ENCODE measurements at places on chromosomes 1 and 21.

DNA sequence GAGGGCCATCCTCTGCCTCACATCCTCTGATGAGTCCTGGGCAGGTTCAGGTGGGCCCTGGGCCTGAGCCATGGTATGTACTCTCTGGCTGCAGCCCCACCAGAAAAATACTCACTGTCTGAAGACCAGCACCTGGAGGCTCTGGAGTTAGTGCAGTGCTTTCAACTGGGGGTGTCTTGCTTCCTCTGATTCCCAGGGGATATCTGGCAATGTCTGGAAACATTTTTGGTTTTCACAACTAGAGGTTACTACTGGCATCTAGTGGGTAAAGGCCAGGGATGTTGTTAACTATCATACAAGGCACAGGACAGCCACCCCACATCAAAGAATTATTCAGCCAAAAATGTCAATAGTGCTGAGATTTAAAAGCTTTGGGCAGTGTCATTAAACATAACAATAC lies 152.7 kb downstream of the HIVEP3 start:
- no peak for DNase-seq

DNA sequence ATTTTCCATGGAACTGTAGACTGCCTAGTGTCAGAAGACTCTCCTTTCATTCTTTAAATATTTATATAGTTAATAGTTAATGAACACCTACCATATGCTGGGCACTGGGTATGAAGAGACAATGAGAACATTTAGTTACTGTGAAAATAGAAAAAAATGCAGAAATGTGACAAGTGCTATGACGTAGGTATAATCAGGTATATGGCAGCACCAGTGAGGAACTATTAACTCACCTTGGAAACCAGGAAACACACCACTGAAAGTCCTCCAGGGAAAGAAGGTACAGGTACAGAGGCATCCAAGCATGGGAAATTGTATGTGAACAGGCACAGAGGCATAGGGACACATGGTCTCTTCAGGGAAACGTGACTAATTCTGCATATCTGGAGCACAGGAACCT lies 42.3 kb downstream of the DPT start:
- no peak for DNase-seq

DNA sequence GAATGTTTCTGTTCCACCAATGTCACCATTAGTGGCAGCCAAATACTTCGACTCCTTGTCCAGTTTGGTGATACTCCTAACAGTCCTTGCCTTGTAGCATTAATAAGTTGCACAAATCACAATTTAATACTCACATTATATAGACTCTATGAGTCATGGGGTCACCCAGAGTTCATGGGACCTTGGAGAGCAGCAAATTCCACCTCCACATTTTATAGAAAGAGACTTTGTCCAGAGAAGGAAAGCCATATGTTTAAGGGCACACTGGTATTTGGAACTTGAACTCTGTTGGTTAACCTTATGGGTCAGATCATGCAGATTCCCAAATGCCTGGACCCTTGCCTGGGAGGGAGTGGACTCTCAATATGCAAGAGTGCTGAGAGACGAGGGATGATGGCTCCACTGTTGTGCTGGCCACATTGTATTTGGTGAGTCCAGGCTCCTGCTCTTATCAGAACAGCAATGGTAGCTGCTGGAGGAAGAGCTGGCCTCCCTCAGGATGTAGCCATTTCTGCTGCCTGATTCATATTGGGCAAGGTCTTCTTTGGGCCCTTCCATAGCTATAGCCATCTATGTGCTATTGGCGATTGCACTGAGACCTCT lies 30.6 kb downstream of the DNAJC6 start:
- DNase-seq: no peak

- no peak for DNase-seq
These were observed 50.5 kb upstream of the ATF3 start for GRCh38 chr1:212557739-212558692.

DNA sequence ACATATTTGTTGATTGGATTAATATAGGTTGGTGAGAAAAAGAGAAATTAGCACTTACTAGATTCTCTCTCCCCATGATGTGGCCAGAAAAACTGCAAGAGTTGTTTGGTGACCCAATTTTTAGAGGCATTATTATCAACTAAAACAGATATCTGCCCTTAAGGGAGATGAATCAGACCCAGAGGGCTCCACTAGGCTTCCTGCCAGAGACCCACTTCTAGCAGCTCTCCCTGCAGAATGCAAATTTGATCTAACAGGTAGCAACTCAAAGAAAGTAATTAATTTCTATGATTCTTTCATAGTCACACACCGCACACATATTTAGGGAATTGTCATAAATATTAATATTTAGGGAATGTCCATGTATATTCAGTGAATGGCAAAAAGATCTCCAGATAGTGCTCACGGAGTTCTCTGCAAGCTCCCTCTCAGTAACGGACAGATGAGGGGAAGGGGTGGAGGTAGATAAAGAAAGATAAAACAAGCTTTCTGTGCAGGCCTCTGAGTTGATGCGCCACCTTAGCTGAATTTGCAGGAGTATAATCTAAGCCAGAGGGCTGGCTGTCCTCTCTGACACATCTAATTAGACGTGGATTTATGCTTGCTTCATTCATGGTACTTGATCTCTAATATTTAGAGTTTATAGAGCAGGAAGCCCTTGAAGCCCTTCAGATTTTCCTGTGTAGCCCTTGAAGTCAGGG lies 84.1 kb upstream of the CCDC190 start:
- DNase-seq: no peak

DNA sequence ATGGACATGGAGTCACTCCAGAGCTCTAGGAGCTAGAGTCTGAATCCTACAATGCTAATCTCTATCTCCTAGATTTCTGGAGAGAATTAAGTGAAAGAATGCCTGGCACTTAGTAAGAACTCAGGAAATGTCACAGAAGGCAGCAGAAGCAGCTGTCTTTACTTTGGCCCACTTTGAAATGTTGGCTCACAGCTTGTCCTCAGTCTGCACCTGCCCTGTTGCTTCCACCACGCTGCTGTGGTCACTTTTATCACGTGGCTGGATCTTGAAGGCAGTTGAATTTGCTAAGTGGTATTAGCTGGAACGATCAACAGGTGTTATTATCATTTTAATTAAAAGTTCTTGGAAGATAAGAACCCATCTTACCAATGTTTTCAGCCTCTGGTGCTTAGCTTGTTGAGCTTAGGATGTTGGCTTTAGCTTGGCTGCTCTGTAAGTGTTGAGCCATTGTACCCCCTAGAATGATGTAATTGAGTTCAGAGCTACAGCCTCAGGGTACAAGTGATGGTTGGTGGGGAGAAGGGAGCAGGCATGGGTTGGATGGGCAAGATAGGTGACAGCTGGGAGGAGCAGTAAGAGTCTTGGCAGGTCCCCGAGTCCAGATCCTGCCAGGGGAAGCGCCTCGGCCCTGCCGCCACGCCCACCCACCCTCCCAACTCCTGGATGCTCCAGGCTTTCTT lies 41.9 kb upstream of the EPS8L3 start:
- no peak for DNase-seq

- DNase-seq: no peak
These were observed 147.4 kb upstream of the COL6A1 start for GRCh38 chr21:45834026-45834715.

DNA sequence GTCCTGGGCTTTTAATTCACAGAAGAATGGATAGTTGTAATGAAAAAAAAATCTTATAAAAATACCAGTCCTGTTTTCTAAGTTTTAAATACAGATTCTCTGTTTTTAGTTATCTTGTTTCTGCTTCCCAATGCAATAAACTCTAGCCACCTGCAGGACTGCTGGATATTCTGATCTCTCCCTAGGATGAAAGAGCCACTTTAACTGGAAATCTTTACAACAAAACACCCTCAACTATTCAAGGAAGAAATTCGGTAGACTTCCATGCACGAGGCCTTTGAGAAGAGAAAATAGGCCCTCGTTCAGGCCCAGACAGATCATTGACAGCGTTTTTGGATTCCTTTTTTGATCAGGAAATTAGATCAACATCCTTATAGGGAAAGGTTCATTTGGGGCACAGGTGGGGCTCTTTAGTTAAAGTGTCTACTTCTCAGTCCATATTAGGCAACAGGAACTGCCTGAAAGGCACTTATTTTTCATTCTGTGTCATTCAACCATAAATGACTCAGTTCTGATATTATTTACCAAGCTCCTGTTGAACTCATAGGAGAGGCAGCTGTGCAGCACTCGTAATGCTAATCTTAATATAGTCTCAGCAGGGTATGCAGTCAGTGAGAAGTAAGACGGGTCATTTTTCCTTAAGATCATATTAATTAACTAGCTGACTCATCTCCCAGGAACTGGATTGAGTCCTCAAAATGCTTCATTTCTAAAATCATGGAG lies 71.1 kb upstream of the ERRFI1 start:
- DNase-seq: no peak

- no peak for DNase-seq
These were observed 28.3 kb upstream of the S100A7 start for GRCh38 chr1:153488731-153489130.

- DNase-seq: no peak
These were observed 10.3 kb upstream of the C21orf91 start for GRCh38 chr21:17829472-17829871.

GRCh38 chr1:90952906-90953305 lies 68.9 kb downstream of the ZNF644 start:
- no peak for DNase-seq

GRCh38 chr21:46080171-46081021 lies 17.5 kb upstream of the COL6A2 start:
- DNase-seq: no peak
